ENCODE measurements at places on chromosomes 3 and 15. TPM values are rescaled to one million over a fixed set of nuclear protein-coding genes. Genes with fewer than 3 reads are reported as not detected.

Gene SH3GL3
- total RNA-seq, result 5.5 TPM

Gene STRIT1
- total RNA-seq, result not detected

Gene CCDC50
- total RNA-seq, result 58.1 TPM

Gene VILL
- total RNA-seq, result 12.4 TPM

Gene FOXP1
- total RNA-seq, result 222 TPM

Gene KNG1
- not detected for total RNA-seq

Gene THAP10
- 2.1 TPM for total RNA-seq

Gene ZNF620
- total RNA-seq, result 3.1 TPM

Gene SAMD7
- not detected for total RNA-seq

Gene SMAD6
- total RNA-seq, result 92.6 TPM

GRCh38 chr3:8239718-8240695 lies 261.6 kb upstream of the LMCD1 start:
- no peak overlapping the region for H3K4me3 ChIP-seq
- no peaks in the 10 kb centered on the region for H3K4me1 ChIP-seq
- H3K36me3 ChIP-seq, result no peaks in the 10 kb centered on the region
- no peak overlapping the region for H3K27ac ChIP-seq
- no peaks in the 10 kb centered on the region for H3K27me3 ChIP-seq

DNA sequence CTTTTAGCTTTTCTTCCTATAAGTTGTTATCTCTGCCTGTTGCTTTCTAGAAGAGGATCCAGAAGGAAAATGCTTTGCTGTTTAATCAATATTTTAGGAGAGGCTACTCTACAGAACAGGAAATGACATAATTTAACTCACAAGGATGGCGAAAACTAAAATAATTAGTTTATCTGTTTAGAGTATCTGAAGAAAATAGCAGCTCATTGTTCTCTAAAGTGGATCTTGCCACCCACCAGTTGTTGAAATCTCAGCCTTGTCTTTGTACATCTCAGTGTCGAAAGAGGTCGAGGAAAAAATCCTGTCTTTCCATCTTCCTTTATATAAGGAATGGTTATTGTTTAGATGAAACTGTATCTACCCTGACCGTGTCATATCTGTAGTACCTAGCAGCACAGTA lies 126.6 kb downstream of the ZNF609 start:
- H3K36me3 ChIP-seq, result no peaks in the 10 kb centered on the region
- H3K4me1 ChIP-seq, result peaks cover 7% of the 10 kb centered on the region
- H3K27me3 ChIP-seq, result no peaks in the 10 kb centered on the region
- no peak overlapping the region for H3K4me3 ChIP-seq

DNA sequence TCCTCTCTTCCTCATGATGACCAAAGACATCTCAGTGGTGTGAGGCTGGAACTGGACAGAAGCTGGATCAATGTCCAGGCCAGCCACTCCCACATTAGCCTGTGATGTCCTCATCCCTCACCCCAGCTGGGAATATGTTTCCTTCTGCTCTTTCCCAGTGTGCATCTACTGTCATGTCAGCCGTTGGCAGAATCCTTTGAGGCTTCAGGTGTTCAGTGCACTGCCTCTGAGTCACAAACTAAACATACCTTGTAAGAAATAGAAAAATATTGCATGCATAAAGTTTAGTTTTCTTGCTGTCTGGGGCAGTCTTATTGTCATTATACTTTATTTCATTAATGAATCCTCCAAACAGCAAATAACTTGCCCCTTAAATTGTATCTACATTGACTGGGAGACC lies 161.6 kb upstream of the RASGRP1 start:
- no peaks in the 10 kb centered on the region for H3K4me1 ChIP-seq
- no peaks in the 10 kb centered on the region for H3K36me3 ChIP-seq
- DNase-seq, result no peak
- no peak overlapping the region for H3K27ac ChIP-seq

GRCh38 chr3:11481556-11481955 lies 162.2 kb downstream of the VGLL4 start:
- no peak overlapping the region for H3K27ac ChIP-seq
- no peaks in the 10 kb centered on the region for H3K27me3 ChIP-seq
- peaks cover 29% of the 10 kb centered on the region for H3K4me1 ChIP-seq

- H3K4me1 ChIP-seq, result no peaks in the 10 kb centered on the region
- no peak overlapping the region for H3K27ac ChIP-seq
- DNase-seq, result no peak
- H3K27me3 ChIP-seq, result no peaks in the 10 kb centered on the region
- no peaks in the 10 kb centered on the region for H3K36me3 ChIP-seq
These were observed 408.9 kb upstream of the CBLB start for GRCh38 chr3:106277731-106278130.

DNA sequence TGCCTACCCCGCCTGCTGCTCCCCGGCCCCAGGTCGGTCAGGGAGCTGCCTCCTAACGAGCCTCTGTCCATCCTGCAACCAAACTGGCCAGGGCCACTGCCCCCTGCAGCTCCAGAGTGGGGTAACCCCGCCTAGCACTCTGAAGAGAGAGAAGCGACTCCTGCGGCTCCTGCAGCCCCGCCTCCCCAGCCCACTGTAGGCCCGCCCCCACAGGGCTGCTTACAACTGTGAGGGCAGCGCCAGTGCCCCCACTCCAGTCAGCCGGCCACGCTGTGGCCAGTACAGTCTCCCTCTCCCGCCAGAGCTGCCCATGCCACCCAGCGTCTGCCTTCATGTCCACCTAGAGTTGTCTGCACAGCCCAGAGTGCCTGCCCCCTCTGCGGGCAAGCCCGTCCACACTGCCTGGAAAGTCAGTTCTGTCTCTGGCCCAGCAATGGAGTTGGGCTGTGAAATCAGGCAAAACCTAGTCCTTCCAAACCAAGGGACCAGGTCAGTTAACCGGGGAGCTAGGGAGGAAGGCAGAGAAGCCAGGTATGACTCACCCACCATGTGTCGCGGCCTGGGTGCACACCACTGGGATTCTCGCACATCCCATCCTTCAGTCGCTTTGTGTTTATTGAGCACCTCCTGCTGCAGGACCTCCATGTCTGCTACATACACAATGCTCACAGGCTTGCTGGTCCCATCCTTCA lies 2.4 kb downstream of the UCN2 start:
- H3K27me3 ChIP-seq, result no peaks in the 10 kb centered on the region
- H3K36me3 ChIP-seq, result no peaks in the 10 kb centered on the region
- H3K4me1 ChIP-seq, result peaks cover 50% of the 10 kb centered on the region
- peak overlapping the region; percentile 36 for H3K4me3 ChIP-seq
- peak overlapping the region; percentile 74 for H3K27ac ChIP-seq
- DNase-seq, result peak; percentile 50

DNA sequence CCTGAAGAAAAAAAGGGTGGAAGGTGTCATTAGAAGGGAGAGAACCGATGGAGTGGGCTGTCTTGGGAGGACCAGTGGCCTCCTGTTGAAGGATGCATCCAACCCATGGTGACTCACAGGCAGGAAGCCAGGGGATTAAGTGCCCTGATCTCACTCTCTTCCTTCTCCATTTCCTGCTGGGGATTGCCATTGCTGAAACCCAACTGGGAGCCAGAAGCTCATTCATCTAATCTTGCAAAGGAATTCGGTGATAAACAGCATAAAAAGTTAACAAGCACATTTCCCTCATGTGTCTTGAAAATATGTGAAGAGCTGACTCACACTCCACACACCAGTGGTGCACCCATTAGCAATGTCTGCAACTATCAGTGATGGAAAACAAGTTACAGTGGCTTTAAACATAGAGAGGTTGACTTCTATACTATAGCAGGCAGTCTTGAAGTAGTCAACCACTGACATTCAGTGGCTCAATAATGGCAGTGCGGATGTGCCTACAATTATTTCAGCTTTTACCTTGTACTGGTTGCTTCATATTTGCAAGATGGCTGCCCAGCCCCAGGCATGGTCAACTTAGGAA lies 12.8 kb upstream of the CSRNP1 start:
- no peaks in the 10 kb centered on the region for H3K27me3 ChIP-seq
- H3K4me1 ChIP-seq, result peaks cover 26% of the 10 kb centered on the region
- H3K36me3 ChIP-seq, result no peaks in the 10 kb centered on the region
- no peak overlapping the region for H3K4me3 ChIP-seq
- H3K27ac ChIP-seq, result peak overlapping the region; percentile 78

- H3K27ac ChIP-seq, result no peak overlapping the region
- H3K36me3 ChIP-seq, result no peaks in the 10 kb centered on the region
- DNase-seq, result no peak
These were observed 417.4 kb upstream of the SEMA6D start for GRCh38 chr15:47299846-47300434.

DNA sequence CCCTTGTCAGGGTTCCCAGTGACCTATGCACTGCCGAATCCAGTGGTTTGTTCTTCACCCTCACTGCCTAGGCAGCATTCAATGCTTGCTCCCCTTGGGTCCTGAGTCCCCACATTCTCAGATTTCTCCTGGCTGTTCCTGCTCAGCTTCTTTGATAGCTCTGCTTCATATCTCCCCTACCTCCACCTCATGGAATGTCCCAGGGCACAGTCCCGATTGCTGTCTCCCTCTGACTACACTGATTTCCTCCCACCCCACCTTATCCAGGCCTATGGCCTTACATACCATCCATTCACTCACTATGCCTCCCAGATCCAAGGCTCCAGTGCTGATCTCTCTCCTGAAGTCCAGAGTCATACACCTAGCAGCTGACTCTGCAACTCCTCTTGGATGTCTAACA lies 1.5 kb upstream of the CDHR4 start:
- no peaks in the 10 kb centered on the region for H3K36me3 ChIP-seq
- no peaks in the 10 kb centered on the region for H3K27me3 ChIP-seq
- peaks cover 32% of the 10 kb centered on the region for H3K4me1 ChIP-seq
- no peak for DNase-seq
- H3K4me3 ChIP-seq, result no peak overlapping the region
- no peak overlapping the region for H3K27ac ChIP-seq

- H3K36me3 ChIP-seq, result no peaks in the 10 kb centered on the region
- H3K27ac ChIP-seq, result no peak overlapping the region
- peak; percentile 31 for DNase-seq
- H3K4me3 ChIP-seq, result no peak overlapping the region
- no peaks in the 10 kb centered on the region for H3K27me3 ChIP-seq
These were observed 263.8 kb downstream of the FEZF2 start for GRCh38 chr3:62109534-62109933.

DNA sequence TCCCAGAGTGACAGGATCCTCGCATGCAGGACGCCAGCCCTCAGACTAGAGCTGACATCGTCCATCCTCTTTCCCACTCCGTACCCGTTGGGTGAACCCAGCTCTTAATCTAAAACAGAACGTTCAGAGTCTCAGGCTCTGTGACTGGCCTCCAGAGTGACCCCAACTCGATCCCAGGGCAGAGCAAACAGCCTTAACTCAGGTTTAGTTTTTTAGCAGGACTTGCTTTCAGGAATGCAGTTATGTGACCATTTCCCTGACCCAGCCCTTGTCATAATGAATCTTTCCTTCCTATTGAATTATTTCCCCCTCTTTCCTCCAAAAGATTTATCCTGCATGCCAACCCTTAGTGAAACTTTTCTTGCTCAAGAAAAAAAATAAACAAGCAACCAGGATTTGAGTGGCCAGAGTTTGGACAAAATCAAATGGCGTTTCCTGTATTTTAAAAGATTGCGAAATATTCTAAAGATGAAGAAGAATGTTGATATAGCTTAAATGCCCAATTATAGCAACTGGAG lies 47.8 kb upstream of the RARB start:
- no peaks in the 10 kb centered on the region for H3K4me1 ChIP-seq
- DNase-seq, result no peak
- H3K27ac ChIP-seq, result no peak overlapping the region
- H3K4me3 ChIP-seq, result no peak overlapping the region
- no peaks in the 10 kb centered on the region for H3K27me3 ChIP-seq

- H3K4me3 ChIP-seq, result no peak overlapping the region
- H3K27me3 ChIP-seq, result no peaks in the 10 kb centered on the region
- no peaks in the 10 kb centered on the region for H3K36me3 ChIP-seq
- no peak overlapping the region for H3K27ac ChIP-seq
- no peak for DNase-seq
- H3K4me1 ChIP-seq, result peaks cover 9% of the 10 kb centered on the region
These were observed 43.0 kb downstream of the ABHD5 start for GRCh38 chr3:43733459-43734384.

GRCh38 chr15:84594617-84595290 lies 6.1 kb upstream of the ZSCAN2 start:
- H3K4me1 ChIP-seq, result peaks cover 4% of the 10 kb centered on the region
- H3K4me3 ChIP-seq, result no peak overlapping the region
- no peak overlapping the region for H3K27ac ChIP-seq
- DNase-seq, result no peak
- no peaks in the 10 kb centered on the region for H3K36me3 ChIP-seq
- H3K27me3 ChIP-seq, result no peaks in the 10 kb centered on the region

DNA sequence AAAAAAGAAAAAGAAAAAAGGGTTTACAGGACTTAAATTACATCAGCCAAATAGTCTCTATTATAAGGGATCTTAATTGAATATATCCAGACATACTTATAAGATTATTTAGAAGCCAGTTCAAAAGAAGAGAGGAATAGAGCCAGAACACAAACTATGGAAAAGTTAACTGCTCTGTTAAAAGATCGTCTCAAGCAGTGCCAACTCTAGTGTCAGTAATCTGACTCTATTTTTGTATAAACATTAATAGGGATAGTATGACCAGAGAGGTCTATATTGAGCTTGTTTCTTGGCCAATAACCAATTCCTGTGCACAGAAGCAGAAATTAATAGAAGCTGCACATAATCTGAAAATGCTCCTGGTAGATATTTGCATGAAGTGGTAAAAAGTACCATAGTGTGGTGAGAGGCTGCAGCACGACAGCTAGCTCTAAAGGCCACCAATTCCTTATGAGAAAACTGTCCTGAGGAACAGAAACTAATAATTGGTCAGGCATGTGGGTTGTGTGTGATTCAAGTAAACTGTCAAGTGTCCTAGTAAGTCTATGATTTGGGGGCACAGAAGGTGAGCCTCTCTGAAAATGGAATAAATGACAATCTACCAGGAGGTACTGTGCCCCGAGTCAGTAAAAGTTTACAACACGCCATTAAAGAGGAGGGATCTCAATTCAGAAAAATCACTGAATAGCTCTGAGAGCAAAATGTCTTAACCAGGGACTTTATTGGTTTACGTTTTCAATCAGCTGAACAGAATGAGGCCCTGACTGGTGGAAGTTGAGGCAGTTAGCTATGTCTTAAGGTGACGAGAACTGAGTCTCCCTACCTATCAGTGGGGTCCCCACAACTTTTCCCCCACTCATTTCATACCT lies 51.5 kb upstream of the NANOGP8 start:
- no peak overlapping the region for H3K4me3 ChIP-seq
- H3K27me3 ChIP-seq, result no peaks in the 10 kb centered on the region
- DNase-seq, result no peak
- H3K4me1 ChIP-seq, result no peaks in the 10 kb centered on the region
- H3K36me3 ChIP-seq, result no peaks in the 10 kb centered on the region
- H3K27ac ChIP-seq, result no peak overlapping the region

GRCh38 chr3:152460936-152461335 lies 192.2 kb downstream of the MBNL1 start:
- H3K4me3 ChIP-seq, result no peak overlapping the region
- H3K36me3 ChIP-seq, result peaks cover 5% of the 10 kb centered on the region
- DNase-seq, result no peak
- peaks cover 9% of the 10 kb centered on the region for H3K4me1 ChIP-seq
- no peak overlapping the region for H3K27ac ChIP-seq

- no peaks in the 10 kb centered on the region for H3K36me3 ChIP-seq
- H3K4me3 ChIP-seq, result peak within 1 kb of the TSS; percentile 21
- peak; percentile 40 for DNase-seq
- H3K4me1 ChIP-seq, result peaks cover 12% of the 10 kb centered on the region
- no peaks in the 10 kb centered on the region for H3K27me3 ChIP-seq
- no peak within 1 kb of the TSS for H3K27ac ChIP-seq
These were observed at the start of gene DNAH12 for GRCh38 chr3:57544181-57545125. Gene DNAH12 (minus strand): TSS chr3:57544344. CDS start chr3:57542870, 1,474 bp downstream.

- H3K4me3 ChIP-seq, result no peak overlapping the region
- DNase-seq, result no peak
- H3K27ac ChIP-seq, result no peak overlapping the region
These were observed 15.2 kb downstream of the GXYLT2 start for GRCh38 chr3:72903004-72903403.

- no peaks in the 10 kb centered on the region for H3K27me3 ChIP-seq
- H3K36me3 ChIP-seq, result no peaks in the 10 kb centered on the region
- no peaks in the 10 kb centered on the region for H3K4me1 ChIP-seq
These were observed 18.6 kb upstream of the CNTN3 start for GRCh38 chr3:74633021-74633420.
